ENCODE measurements at places on chromosomes 6 and 20.

- no peak for DNase-seq
These were observed 11.5 kb upstream of the PHF3 start for GRCh38 chr6:63624091-63624490.

DNA sequence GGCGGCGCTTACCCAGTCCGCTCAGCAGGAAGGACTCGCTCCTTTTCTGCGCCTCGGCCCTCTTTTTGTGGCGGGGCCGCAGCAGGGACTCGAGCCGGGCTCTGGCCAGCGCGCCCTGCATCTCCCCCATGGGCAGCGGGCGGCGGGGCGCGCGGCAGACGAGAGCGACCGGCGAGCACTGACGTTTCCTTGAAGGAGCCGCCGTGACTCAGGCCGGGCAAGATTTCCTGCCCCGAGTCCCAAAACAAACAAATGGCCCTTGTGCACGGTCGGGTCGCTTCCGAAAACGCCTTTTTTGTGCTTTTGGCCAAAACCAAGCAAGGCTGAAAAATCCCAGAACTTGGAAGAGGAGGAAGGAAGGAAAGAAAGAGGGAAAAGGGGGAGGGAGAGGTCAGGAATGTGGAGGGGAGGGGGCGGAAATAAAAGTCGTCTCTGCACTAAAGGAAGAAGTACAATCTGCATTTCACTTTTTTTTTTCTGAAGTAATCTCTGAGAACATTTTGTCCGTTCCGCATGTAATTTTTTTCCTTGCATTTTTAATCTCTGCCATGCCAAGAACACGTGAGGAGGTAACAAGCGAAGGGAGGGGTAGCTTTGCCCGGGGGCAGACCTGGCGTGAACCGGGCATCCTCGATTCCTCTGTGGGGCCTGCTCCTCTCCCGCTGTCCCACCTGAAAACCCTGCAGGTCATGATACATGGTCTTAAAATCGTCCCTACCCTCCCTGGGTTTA is 123.3 kb upstream of the SLC2A12 start:
- DNase-seq: no peak

DNA sequence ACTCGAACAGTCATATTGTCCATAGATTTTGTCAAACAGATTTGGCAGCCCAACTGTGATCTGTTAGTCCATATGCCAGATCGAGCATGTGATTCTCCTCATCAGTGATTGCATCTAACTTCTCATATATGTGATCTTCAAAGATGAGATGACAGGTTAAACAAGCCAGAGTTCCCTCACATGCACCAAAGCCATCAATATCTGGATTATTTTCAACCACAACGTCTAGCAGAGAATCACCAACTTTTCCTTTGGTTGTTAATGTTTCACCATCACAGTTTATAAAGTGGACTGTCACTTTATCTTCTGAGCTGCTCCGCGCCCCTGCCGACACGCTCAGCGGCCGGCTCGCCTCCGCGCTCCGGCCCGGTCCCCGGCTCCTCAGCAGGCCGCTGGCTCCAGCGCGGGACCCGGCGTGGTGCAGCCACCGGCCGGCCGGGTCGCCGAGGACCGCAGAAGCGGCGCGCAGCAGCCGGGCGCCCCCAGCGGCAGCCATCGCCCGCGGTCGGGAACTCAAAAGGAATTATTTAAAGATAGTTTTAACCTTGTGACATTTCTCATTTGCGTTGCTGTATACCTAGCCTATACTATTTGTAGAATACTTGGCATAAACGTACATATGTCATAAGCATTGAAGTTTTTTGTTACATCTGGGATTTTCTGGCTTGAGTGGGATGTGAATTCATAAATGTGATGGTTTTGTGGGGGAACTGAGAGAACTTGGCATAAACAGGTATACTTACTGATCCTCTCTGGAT is 40.1 kb upstream of the DYNLRB1 start:
- DNase-seq: no peak

- DNase-seq: peak; percentile 7
These were observed 67.4 kb upstream of the HINT3 start for GRCh38 chr6:125888989-125889656.

DNA sequence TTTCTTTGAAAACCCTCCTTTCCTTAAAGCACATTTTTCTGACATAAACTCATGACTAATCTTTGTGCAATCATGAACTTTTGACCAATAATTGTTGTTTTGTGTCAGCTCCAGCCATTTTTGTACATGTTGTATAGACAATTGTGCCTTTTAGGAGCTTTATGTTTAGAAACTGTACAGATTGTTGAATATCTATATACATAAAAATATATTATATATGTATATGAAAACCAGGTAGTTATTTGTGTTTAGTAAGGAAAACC is 125.7 kb upstream of the EDN1 start:
- no peak for DNase-seq

DNA sequence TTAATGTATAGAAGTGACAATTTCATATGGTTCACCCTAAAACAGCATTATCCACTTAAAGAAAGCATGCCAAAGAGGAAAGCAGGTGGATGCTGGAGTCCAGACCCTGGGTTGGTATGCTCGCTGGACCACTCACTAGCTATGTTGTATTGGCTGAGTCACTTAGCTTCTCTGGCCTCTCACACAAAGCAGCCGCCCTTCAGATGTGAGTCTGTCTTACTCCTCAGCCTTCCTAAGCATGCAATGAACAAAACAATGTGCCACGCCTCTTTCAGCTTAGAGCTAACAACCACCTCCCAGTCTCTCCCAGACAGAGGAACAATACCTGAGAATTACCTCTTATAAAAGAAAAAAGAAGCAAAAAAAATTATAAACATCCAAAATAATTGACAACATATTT is 29.4 kb downstream of the SIM1 start:
- DNase-seq: no peak

DNA sequence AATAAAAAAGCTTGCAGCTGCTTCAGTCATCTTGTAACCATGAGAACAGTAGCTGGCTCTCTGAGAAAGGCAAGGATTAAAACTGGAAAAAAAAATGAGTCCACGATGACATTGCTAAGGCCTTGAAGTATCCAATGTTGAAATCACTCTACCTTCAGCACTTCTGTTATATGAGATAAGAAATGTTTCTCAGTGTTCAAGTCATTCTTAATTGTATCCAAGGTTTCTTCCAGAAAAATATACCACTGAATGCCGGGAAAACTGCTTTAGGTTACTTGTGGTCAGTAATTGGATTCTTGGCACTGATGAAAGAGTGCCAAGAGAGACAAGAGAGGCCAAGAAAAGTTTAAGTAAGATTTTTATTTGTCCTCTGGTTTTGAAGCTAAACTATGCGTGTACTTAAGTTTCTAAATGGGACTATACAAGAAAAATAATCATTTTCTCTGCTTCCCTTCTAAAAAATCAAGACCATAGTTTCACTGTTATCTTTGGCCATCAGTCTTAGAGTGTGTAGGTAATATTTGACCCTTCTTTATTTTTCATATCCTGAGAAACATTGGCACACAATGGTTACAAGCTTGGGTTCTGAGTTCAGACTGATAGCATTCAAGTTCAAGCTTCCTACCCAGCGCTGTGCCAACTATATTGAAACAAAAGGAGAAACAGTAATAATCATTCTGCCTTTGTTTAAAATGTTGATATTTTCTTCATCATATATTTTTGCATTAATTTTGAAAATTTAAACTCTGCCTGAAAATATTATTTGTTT is 84.6 kb downstream of the TRDN start:
- DNase-seq: no peak

DNA sequence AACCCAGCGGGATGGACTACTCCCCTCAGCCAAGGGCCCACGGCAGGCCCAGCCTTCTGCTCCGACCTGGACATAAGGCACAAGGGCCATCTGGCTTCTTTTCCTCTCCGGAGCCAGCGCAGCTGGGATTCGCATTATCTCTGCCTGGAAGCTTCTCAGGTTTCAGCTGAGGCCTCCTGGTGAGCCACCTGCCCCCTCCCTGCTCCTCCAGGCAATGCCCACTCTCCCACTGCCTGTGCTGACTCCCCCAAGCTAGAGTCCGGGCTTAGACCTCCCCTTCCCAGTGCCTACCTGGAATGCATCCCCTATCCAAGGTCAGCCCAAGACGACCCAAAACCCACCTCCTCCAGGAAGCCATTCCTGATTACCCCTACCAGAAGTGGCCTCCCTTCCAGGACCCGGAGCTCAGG is 60.7 kb downstream of the EZR start:
- DNase-seq: no peak

DNA sequence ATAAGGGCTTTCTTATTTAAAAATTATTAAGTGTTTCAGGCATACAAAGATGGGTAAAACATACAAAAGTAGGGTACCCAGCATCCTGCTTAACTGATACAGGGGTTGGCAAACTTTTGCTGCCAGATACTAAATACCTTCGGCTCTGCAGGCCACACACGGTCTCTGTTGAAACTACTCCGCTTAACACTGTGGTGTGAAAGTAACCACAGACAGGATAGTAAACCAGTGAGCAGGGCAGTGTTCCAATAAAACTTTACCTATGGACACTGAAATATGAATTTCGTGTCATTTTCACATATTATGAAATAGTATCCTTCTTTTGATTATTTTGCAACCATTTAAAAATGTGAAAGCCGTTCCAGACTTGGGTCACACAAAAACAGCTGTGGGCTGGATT is 92.4 kb downstream of the EYA2 start:
- DNase-seq: no peak

DNA sequence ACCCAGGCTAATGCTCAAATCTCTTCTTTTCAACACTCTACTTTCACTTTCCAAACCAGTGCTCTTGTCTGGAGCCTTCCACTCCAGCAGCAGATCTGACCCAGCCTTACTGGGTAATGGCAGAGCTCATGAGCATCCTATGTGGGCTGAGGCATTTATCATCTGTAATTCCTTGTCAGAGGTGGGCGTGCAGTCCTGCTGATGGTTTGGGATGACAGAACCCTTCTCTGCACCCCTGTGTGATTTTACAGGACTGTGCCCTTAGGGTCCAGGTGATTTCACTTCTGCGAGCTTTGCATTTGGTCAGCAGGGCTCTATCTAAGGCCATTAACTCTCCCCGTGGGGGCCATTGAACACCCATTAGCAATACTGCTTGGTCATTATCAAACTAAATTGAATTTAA is 55.4 kb downstream of the LAMA4 start:
- no peak for DNase-seq

- no peak for DNase-seq
These were observed 1.4 kb downstream of the PAQR8 start for GRCh38 chr6:52363228-52363867.

DNA sequence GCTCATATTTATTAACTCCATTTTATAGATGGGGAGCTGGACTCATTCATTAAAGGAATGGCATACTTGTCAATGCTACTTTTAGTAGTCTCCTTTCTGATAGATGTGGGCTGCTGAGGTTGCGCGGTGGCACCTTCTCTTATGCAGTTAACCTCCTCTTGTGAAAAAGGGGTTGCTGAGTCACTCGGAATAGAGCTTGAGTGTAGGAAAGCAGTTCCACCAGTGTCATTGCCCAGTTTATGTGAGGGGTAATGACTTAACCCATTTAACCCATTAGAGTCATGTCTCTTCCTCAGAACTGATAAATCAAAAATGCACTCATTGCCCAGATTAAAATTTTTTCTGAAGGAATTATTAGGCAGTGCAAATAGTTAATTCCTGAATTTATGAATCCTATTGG is 6.3 kb downstream of the MAPK14 start:
- DNase-seq: peak; percentile 55

DNA sequence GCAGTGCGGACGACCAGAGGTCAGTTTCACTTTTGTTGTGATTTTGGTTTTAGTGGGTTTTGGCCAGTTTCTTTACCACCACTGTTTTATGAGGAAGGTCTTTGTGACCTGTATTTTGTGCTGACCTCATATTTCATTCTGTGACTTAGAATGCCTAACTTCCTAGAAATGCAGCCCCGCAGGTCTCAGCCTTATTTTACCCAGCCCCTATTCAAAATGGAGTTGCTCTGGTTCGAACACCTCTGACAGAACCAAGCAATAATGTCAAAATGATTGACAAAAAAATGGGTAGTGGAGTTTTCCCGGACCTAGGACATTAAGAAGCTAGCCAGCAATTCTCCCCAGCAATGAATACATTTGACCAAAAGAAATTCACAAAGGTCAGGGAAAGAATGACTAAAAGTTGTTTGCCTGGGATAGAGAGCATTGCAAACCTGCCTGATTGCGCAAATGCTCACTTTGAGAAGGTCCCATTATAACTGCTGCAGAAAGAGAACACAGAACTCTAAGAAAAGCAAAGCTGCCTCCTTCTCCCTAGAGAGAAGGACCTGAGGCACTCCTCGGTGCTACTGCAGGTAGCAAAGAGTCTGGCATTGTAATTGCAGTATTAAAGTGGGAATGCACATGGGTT is 288.8 kb downstream of the ADGB start:
- DNase-seq: no peak

- no peak for DNase-seq
These were observed 22.2 kb downstream of the BANF2 start for GRCh38 chr20:17721802-17722486.

DNA sequence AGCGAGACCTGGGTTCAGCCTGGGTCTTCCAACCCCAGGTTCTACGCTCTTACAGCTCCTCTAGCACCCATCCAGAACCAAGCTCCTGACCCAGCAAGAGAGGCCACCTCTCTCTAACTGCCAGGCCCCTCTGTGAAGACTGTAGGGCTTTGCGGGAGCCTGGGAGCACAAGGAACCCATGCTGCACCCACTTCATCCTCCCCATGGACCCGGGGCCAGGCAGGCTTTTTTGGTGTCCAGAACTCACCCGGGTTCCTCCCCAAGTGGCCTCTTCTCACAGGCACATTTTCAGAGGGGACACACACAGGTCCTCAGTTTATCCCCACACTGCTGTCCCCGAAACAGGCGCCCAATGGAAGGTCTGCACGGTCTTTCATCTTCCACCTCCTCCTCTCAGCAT is 145.9 kb downstream of the SYNDIG1 start:
- no peak for DNase-seq

DNA sequence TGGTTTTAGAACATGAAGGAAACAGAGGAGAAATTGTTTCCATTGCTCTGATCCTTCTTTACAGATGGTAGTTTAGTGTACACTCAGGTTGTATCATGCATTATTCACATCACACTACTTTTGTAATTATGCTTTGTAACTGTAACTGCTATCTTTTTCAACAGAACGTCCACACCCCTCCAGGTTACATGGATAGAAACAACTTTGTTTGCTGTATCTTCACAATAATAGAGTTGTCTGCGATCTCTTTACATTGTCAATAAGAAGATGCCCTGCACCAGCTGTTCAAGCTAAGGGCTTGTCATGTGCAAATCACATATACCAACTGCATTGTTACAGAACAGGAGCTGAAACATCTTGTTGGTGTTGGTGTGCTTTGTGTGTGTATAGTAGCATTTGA is 67.9 kb upstream of the MAP7 start:
- DNase-seq: no peak

GRCh38 chr6:139131736-139132280 is 3.1 kb upstream of the HECA start:
- no peak for DNase-seq

GRCh38 chr6:306641-307061 is 14.4 kb downstream of the DUSP22 start:
- no peak for DNase-seq
